Natural killer cell treated with Interleukin-12 subunit alpha and Interleukin-12 subunit beta and Interleukin-15 and Interleukin-18, amount 100 ng/mL, for 72 hours (primary cell): ENCODE measurements at places on chromosomes 2 and 18.
A peak's percentile ranks its signal among the peaks of the same experiment; 100 is the strongest.

DNA sequence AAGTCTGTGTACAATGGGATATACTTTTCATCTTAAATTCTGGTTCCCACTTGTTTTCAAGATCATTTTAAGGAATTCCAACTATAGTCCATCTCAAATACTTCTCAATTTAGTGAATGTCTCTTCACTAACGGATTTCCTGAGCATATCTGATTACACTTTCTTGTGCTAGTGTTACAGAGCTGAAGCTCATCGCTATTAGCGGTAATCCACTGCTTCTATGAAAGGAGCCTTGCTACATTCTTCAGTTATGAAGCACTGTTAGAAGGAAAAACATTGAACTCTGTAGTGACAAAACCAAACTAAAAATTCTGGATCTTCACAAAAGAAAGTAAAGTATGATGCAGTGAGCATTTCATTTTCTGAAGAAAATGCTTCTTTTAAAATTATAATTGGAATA is 72.0 kb downstream of the AGPS start:
- no peak for DNase-seq

DNA sequence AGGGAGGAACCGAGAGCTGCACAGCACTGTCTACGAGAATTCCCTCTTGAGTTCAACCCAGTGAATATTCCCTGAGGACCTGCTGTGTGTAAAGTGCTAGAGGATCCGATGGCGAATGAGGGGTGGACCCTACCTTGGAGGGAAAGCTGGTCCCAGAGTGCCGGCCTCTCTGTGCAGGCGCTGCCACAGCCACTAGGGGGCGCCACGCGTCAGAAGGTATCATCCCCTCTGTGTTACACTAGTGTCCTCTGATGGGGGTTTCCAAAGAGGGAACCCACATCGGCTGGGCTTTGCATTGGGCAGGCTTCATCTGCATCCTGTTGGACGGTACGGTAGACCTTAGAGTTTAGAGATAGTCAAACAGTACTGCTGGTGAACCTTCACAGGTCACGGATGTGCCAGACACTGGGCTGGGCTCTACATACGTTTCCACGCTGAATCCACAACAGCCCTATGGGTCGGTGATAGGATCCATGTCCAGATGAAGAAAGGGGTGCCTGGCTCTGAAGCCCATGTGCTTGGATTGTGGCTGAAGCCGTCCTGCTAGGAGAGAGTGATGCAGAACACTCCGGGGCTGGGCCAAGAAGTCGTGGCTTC is 39.0 kb downstream of the COA5 start:
- DNase-seq = peak; percentile 72

DNA sequence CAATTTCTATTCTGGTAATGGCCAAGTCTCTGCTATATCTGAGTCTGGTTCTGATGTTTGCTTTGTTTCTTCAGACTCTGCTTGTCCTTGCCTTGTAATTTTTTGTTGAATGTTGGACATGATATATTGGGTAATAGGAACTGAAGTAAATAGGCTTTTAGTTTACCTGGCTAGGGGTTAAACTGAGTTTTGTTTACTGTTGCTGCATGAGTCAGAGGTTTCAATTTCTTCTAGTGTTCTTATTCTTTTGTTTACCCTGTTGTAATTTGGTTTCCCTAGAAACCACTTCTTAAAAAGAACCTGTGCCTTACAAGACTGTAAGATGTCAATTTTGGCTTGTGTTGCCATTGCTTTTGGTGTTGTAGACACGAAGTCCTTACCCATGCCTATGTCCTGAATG is 285.0 kb upstream of the KCNH7 start:
- no peak for DNase-seq

DNA sequence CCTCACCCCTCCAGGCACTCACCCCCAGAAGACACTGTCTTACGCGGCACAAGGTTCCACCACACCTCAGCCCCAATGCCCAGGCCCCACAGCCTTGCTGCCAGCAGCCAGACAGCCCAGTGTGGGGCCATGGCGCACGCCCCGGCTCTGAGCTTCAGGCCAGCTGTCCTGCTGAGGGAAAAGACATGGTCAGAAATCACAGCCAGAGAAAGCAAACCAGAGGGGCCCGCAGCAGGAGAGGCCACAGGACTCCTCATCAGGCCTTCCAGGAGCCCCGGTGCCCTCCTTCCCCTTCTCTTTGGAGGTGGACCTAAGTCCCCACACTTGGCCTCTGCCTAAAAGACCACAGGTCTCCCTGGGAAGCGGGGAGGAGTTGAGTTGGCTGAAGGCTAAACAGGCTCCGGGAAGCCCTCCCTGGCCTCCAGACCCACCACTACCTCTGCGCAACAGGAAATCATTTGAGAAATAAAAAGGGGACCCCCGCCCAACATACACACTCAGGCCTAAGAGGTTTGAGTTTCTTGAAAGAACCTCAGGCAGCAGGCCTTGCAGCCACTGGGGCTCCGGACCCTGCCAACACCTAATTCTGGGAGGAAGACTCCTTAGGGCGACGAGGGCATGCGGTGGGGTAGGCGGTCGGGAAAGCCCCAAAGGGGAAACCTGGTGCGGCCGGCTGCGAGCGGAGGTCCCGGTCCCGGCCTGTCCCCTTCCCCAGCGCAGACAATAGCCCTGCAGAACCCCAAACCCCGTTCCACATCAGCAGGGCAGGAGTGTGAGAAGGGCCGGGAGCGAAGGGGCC is 1.9 kb downstream of the SEMA4C start:
- peak; percentile 74 for DNase-seq

DNA sequence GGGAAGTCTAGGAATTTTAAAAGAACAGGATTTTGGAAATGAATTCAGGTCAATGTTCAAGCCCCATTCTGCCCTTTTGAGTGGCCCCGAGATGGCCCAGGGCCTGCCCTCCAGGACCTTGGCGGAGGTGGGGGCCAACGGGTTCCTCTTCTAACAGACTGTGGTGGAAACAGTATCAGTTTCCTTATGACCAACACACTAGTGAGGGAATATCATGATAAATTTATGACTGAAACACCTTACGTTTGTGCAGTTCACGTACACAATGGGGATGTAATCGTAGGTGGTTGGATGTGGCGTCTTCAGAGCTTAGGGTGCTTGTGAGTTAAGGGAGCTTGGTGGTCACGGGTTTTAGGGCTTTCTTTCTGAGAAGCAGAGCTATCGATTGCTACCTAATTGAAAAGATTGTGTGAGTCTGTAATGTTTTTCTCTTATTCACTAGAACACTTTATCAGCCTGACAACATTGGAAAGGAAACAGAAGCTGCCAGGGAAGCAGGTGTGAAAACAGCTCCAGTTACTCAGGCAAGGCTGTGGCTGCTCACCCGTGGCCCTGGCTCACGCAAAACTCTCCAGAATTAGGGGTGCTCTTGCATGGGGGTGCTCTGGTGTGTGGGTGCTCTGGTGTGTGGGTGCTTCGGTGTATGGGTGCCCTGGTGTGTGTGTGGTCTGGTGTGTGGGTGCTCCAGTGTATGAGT is 165.3 kb downstream of the SNTG2 start:
- no peak for DNase-seq

GRCh38 chr2:151862700-151863099 is 34.5 kb upstream of the ARL5A start:
- DNase-seq = no peak

- DNase-seq = no peak
Measured at GRCh38 chr2:39435234-39435633, 1.9 kb downstream of the MAP4K3 start.
